ENCODE measurements at places on chromosomes 1 and 21. TPM values are rescaled to one million over a fixed set of nuclear protein-coding genes. Genes with fewer than 3 reads are reported as not detected.

DNA sequence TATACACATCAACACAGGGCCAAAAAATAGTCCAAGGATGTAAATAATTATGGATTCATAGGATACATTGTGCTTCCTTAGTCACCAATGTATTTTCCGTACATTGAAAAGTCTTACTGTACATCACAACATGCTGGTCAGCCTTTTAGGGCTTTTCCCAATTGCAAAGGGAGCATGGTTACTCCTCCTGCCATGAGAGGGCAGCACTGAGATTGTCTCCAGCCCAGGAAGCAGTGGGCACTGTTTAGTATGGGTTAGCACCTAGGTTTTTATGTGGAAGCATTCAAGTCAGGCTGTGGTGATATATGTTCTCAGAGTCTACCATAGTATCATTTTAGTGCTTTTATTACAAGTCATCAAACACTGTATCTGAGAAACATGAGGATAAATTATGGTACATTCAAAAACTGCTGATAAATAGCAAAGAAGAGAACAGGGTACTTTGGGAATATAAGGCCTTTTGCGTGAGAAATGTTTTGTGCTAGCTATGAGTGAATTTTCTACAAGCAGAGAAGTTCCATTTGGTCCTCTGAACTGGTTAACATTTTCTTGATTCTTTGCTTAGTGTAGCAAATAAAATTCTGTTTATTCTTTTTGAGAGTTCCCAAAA lies 34.0 kb downstream of the ST6GALNAC5 start:
- no peak for DNase-seq

GRCh38 chr1:44084998-44085675 lies 33.5 kb upstream of the KLF17 start:
- no peak for DNase-seq

- DNase-seq = no peak
Observed at GRCh38 chr1:12232221-12232620, 2.4 kb downstream of the VPS13D start.

DNA sequence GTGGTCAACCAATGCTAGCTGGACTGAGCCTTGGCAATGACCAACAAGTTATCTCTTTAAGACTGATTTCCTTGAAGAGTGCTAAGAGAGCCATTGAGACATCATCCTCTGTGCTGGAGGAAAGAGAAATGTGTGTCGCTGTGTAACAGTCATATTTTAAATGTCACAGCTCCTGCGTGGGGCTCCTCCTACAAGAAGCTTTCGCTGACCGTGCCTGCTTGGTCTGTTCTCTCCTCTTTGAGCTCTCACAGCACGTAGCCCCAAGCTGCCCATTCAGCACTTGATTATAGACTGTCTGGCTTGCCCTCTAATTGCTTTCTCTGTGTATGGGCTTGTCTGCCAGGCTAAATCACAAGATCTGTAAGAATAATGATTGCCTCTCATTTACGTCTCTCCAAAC lies 221.3 kb downstream of the FOXD2 start:
- DNase-seq = no peak

DNA sequence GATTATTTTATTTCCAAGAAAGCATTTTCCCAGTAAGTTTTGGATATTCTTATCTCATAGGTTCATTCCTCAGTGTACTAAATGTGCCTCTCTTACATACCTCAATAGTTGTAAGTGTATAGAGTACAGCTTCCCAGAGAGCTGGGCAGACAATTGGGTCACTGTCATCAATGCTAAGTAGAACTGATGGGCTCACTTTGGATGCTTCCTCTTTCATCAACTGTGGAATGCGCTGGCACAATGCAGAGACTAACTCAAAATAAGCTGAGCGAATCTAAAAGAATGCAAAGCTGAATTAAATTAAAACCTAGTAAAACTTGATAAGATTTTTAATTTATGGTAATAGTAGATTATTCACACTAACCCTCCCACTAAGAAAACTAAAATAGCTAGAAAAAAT lies 21.5 kb downstream of the LTN1 start:
- DNase-seq = no peak

DNA sequence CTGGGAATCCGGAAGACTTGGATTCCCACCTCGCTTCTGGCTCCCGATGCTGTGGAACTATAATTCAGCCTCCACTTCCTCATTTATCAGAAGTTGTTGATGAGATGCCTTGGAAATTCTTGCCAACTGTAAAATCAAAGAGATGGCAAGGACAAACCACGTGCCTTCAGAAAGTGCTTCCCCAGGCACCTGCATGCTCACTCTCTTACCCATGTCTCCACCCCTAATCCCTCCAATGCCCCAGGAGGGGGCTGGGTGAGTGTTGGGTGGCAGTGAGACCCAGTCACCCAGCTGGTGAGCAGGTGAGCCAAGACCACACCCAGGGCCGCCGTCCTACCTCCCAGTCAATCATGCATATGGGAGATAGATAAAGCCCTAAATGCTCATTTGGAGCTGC lies 160.8 kb downstream of the PSMG1 start:
- DNase-seq = no peak

The KPRP gene
- total RNA-seq = not detected

Measured in cardiac septum (tissue), 1 donor.